ENCODE measurements at places on chromosomes 7 and 10.

DNA sequence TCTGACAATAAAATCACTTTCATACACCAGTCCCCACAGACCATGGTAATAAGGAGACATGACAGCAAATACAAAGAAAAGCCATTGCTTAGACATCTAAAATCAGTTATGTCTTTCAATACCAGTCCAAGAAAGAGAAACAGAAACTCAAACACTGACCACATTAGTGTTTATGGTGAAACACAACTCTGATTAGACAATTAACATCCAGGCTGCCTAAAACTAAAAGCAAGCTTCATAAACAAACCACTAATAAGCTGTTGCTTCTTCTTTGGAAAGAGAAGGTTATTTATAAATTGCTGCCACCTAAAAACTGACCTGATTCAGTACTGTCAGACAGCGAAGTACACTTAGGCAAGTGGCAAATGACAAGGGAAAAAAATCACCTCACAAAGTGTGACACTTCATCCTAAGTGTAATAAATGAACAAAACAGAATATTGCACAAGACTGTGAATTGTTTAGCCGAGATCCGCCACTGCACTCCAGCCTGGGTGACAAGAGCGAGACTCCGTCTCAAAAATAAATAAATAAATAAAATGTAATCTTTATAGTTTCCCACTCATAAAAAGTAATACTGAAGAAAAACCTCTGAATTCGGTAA lies 277.4 kb downstream of the PARD3 start:
- no peak for DNase-seq

GRCh38 chr10:19629567-19629966 lies 186.7 kb upstream of the PLXDC2 start:
- DNase-seq = no peak

DNA sequence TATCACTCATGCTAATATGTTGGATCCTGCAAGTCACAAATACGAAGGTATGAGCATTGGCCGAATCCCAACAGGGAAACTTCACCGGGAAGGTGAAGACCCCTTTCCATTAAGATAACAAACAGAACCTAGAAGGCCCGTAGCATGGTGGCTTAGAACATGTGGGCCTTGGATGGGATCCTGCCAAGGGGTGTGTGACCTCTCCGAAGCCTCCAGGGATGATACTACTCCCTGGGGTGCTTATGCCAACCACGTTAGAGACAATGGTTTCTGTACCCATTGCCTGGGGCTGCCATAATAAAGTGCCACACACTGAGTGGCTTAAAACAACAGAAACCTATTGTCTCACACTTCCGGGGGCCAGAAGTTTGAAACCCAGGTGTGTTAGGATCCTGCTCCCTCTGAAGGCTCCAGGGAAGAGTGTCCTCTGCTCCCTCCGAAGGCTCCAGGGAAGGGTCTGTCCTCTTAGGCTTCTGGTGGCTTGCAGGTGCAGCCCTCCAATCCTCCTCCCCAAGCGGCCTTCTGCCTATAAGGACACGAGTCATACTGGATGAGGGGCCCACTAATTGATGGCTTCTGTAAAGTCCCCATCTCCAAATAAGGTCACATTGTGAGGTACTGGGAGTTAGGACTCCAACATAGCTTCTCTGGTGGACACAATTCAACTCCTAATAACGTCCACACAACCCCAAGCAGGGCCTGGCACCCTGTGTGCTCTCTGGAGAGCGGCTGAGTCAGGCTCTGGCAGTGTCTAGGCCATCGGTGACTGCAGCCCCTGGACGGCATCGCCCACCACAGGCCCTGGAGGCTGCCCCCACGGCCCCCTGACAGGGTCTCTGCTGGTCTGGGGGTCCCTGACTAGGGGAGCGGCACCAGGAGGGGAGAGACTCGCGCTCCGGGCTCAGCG lies 992 bp upstream of the MGMT start:
- DNase-seq = peak; percentile 6

DNA sequence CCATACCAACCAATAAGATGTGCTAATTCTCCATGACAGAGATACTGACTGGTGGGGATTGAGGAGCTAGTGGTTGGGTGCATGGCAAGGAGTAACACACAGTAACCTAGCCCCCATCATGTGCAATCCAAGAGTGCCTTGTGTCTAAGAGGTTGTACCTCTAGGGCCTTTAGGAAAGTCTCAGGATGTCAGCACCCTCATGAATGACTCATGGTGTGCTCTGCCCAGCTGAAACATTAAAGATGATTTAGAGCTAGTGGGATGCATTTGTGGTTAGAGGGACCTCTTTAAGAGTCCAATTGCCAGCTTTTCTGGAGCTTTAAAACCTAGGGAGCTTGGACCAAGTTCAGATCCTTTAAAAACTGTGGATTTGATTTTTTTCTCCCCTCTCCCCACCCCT lies 181.1 kb downstream of the HERPUD2 start:
- DNase-seq = no peak

GRCh38 chr7:29372351-29373090 lies 177.9 kb downstream of the CHN2 start:
- no peak for DNase-seq

DNA sequence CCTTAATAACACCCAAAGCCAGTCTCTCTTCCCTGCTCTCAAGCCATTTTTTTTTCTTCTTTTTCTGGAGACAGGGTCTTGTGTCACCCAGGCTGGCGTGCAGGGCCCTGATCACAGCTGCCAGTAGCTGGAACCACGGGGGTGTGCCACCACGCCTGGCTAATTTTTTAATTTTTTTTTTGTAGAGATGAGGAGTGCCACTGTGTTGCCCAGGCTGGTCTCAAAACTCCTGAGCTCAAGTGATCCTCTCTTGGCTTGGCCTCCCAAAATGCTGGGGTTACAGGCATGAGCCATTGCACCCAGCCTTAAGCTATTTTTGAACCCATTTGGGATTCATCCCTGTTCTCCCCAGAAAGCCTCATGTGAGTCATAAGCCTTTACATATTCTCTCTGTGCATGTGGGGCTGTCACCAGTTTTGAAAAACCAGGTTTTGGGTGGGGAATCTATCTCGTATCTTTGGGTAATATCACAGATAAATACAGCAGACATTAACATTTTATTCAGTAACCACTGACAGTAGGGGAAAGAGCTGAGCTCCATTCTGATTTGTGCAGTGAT lies 15.5 kb downstream of the ZNF487 start:
- no peak for DNase-seq

- DNase-seq = no peak
Measured at GRCh38 chr10:71039551-71039950, 151.2 kb upstream of the PCBD1 start.

DNA sequence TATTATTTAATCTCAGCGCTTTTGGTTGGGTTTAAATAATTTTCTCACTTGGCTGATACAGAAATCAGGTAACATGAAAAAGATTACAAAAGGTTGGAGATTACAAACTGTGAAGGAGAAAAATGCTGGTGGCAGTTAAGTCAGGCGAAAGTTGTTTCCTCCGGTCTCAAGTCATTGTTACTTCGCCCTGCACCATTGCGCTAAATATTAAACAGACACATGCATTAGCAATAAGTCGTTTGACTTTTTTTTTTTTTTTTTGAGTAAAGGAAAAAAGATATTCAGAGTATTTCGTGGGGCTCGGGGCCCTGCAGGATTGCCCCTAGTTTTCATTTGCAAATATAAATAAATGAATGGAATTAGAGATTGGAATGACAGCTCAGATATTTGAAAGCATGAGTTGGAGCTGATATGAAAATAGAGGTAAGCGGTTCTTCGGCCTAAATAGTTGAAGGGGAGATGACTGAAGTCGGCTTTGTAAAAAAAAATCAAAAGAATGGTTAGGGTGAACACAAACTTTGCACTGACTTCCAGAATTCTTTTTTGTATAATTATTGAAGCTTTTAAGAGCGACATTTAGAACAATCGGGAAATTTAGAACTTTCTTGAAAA lies 914 bp downstream of the SDHAF3 start:
- no peak for DNase-seq

- peak; percentile 58 for DNase-seq
Measured at GRCh38 chr7:87599336-87599735, 1.3 kb downstream of the ABCB1 start.

GRCh38 chr10:124053971-124054370 lies 39.4 kb downstream of the CHST15 start:
- DNase-seq = no peak

GRCh38 chr7:106959753-106960152 lies 84.8 kb upstream of the PRKAR2B start:
- peak; percentile 5 for DNase-seq

- peak; percentile 52 for DNase-seq
Measured at GRCh38 chr10:75034131-75034512, 77.3 kb upstream of the SAMD8 start.

DNA sequence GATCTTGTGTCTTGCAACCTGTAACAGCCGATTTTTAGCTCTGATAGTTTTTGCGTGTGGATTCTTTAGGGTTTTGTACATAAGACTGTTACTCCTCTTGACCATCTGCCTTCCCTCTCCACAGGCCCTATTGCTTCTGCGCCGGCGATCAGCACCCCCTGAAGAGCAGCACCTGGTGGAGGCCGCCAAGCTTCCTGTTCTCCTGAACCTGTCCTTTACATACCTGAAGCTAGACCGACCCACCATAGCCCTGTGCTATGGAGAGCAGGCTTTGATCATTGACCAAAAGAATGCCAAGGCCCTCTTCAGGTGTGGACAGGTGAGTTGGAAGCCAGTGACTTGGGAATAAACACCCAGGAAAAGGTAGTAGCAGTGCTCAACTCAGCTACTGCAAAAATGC lies 12.6 kb downstream of the FKBP6 start:
- DNase-seq = no peak

DNA sequence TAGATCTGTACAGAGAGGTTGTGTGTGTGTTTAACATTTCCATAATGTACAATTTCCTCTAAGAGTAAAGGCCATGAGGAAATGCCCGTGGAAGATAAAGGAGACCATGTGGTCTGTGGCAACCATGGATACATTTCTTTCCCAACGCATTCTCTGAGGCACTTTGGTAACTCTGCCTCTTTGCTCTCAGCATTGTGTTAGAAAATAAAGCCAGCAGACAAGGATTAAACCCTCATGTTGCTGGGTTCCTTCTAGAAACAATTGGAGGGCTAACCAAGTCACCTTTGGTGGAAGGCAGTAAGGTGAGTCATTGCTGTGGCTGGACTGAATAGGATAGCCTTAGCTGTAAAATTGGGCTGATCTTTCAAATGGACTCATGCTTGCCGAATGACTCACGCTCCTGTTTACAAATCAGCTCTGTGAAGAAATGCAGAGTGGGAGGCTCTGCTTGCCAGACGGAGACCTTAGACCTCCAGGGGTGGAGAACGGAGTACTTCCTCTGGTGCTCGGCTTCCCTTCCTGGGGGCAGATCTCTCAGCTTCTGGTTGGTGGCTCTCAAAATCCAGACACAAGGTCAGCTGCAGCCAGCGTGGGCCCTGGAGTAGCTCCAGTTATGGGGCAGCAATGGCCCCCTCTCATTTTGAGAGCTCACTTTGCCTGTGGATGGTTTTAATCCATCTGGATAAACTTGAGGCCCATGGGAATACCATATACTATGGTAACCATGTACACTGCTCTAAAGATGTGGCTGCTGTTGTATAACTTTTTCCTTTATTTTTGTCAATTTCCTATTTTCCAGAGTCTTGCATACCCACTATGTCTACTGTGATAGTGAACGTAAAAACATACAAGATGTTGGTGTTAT lies 137.3 kb downstream of the TCF7L2 start:
- DNase-seq = no peak

GRCh38 chr10:87617503-87617902 lies 42.2 kb upstream of the PAPSS2 start:
- no peak for DNase-seq

GRCh38 chr7:108057951-108058481 lies 55.1 kb upstream of the LAMB1 start:
- DNase-seq = no peak

GRCh38 chr7:6242561-6242960 lies 29.9 kb downstream of the CYTH3 start:
- DNase-seq = no peak

DNA sequence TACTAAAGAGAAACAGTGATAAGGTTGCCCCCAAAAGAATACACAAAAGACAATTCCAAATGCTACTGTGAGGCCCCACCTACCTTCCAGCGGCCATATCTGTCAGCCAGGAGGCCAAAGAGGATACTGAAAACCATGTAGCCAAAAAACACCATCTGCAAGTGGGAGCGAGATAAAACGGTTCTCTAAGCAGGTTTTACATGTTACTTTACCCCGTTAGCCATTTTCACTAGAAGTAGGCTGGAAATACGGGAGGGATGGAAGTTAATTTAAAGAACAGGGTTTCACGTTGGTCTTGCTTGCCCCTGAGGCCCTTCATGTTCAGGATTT lies 38.2 kb downstream of the SVOPL start:
- no peak for DNase-seq
